Stimulated activated CD4-positive, alpha-beta T cell treated with anti-CD3 and anti-CD28 coated beads, Interleukin-12 subunit alpha, Interleukin-12 subunit beta, amount 100 ng/mL, for 48 hours (primary cell): ENCODE measurements at places on chromosomes 12 and 14.

- DNase-seq = no peak
Measured at GRCh38 chr14:61501714-61502458, 180.5 kb downstream of the PRKCH start.

- no peak for DNase-seq
Measured at GRCh38 chr14:90759370-90760077, 56.7 kb downstream of the TTC7B start.

DNA sequence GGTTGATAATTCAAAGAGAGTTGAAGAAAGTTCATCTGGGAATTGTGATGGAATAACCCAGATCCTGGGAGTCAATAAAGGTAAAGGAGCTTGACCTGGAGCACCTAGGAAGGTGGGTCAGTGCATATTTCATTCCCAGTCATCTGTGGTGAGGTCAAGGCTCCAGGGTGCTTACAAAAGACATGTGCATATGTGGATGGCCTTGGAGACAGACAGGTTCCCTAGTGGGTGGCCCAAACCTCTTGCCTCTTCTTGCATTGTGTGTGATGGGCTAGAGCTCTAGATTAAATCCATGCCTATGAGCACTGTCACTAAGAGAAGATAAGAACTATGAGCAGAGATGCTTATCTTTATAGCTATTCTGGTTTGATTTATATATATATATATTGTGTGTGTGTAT, 75.5 kb upstream of the CISTR start:
- DNase-seq = no peak

- no peak for DNase-seq
Measured at GRCh38 chr12:2039034-2039433, 13.8 kb upstream of the CACNA1C start.

- DNase-seq = no peak
Measured at GRCh38 chr12:109611223-109611622, 37.6 kb downstream of the MVK start.

DNA sequence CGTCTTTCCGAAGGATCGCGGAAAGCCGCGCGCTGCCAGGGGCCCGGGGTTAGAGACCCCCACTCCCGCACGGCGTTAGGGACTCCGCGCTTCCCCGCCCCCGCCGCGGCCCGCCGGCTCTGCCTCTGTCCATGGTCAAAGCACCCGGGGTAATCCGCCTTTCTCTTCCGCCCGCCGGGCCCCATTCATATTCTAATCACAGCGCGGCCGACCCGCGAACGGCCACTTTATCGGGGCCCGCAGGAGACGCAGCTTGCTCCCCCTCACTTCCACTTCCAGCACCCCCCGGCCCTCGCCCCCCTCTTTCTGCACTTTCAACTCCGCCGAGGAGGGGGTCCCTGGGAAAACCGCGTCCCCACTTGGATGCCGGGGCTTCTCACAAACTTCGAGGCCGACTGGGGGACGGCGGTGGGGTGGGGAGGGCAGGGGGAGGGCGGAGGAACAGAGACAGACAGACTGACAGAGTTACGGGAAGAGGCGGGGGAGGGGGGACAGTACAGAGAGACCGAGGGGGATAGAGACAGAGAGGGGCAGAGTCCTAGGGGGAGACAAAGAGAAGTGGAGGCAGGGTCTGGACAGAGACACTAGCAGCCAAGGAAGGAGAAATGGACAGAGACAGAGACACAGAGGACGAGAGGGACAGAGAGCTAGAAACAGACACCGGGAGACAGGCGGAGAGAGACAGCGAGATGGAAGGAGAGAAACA, 1.1 kb upstream of the RFX4 start:
- DNase-seq = no peak

- DNase-seq = no peak
Measured at GRCh38 chr12:3218228-3219171, 141.3 kb downstream of the TSPAN9 start.

DNA sequence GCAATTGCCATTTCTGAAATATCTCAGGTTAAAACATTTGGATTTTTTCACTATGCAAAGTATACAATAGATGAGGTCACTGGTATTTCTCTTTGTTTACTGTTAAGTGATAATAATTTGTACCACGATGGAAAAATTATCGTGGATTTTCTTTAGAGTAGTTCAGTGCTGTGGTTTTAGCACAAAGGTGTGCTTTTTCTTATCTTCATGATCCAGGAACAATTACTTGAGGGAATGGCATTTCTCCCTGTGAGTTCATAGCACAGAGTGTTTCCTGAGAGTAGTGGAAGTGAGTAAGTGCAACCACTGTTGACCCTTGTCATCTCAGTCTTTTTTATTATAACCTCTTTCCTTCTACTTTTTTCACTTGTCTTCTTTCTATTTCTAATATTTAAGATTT, 86.8 kb downstream of the FGD4 start:
- no peak for DNase-seq

DNA sequence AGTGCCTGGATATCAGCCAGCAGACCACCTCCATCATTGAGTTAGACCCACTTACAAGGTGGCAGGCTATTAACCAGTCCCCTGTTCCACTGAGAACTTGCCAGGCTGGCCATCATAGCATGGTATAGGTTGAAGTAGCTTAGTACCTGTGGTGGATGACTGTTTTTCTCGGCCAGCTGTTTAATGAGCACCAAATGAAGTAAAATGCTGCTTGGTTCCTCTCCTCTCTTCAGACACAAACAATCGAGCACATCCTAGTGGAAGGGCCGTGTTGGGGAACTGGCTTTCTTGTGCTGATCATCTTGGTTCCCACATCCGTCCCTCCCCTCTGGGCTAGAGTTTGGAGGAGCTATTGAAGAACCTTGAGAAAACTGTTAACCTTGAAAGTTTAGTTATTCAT, 486.2 kb downstream of the RAD51B start:
- DNase-seq = no peak

DNA sequence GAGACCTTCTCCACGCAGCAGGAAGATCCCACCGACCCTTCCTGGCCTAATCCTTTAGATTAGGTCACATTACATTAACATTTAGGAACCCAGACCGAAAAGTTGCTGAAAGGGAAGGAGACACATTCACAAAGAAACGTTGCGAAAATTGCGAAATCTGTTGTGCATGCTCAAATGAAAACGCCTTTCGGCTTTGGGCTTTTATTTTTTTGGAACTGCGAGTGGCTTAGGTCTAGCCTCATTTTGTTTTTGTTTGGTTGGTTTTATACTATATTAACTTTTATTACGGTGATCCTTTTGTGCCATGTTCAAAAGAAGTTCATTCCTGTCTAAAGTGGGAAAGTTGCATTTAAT, 1.5 kb downstream of the MYF6 start:
- DNase-seq = no peak

DNA sequence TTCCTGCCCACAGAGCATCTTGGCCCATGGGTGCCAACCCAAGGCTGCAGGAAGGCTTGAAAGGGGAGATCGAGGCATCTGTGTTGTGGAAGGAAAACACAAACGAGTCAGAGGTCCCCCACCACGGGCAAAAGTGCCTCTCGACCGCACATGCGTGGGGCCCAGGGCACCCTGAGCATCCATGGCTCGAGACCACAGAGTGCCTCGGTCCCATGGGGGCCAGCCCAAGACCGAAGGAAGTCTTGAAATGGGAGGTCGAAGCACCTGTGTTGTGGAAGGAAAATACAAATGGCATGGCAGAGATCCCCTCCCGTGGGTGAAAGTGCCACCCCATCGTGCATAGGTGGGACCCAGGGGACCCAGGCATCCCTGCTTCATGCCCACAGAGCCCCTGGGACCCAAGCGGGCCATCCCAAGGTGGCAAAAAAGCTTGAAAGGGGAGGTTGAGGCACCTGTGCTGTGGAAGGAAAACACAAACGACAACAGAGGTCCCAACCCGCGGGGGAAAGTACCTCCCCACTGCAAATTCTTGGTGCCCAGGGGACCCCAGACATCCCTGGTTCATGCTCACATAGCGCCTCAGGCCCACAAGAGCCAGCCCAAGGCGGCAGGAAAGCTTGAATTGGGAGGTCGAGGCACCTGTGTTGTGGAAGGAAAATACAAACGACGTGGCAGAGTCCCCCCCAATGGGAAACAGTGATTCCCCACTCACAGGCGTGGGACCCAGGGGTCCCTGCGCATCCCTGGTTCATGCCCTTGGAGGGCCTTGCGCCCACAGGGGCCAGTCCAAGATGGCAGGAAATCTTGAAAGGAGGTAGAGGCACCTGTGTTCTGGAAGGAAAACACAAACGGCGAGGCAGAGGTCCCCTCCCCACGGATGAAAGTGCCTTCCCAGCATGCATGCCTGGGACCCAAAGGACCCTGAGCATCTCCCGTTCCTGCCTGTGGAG, 373.0 kb downstream of the ALG10 start:
- no peak for DNase-seq

GRCh38 chr12:20560935-20561334, 134.2 kb upstream of the SLCO1C1 start:
- DNase-seq = no peak

- DNase-seq = no peak
Measured at GRCh38 chr12:91819132-91819447, 326.6 kb downstream of the BTG1 start.

GRCh38 chr12:111448846-111449790, 43.4 kb downstream of the SH2B3 start:
- no peak for DNase-seq

- no peak for DNase-seq
Measured at GRCh38 chr12:42946871-42947381, 357.4 kb upstream of the PRICKLE1 start.

- DNase-seq = no peak
Measured at GRCh38 chr14:56813143-56813551, 2.9 kb upstream of the OTX2 start.

DNA sequence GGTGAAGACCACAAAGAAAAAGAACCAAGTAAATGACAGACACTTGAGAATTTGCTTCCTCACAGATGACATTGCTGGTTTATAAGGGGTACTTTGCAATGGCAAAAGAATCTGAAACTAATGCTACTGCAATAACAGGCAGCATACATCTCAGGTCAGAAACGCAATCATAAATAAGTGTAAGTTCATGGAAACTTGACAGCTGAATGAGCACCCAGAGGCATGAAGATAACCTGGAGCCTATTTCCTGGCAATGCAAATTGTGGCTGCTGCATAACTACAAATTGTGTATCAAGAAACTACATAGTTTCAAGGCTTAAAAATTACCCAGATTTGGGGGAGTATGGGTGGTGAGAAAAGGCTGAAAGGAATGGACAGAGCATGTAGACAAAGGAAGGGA, 8.5 kb upstream of the MYO1A start:
- DNase-seq = no peak

DNA sequence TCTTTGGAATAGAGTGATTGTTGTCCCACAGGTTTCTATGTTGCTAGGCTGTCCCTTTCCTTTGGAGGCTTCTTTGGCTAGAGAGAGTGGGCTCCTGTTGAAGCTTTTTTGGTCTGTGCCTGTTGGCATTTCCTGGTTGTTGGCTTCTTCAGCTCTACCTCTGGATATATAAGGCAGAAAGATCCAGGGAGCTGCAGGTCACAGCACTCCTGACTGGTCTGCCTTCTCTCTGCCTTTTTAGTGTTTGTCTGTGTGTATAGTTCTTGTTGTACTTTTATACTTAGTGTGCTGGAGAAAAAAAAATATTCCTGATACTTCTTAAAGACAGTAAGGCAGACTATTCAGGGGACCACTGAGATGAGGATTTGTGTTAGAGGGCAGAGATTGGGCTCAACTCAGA, 202.7 kb downstream of the FBXL14 start:
- DNase-seq = no peak

- DNase-seq = no peak
Measured at GRCh38 chr12:115114140-115114539, 430.2 kb upstream of the TBX3 start.

GRCh38 chr14:106843951-106844483, 1317.6 kb downstream of the TMEM121 start:
- no peak for DNase-seq

DNA sequence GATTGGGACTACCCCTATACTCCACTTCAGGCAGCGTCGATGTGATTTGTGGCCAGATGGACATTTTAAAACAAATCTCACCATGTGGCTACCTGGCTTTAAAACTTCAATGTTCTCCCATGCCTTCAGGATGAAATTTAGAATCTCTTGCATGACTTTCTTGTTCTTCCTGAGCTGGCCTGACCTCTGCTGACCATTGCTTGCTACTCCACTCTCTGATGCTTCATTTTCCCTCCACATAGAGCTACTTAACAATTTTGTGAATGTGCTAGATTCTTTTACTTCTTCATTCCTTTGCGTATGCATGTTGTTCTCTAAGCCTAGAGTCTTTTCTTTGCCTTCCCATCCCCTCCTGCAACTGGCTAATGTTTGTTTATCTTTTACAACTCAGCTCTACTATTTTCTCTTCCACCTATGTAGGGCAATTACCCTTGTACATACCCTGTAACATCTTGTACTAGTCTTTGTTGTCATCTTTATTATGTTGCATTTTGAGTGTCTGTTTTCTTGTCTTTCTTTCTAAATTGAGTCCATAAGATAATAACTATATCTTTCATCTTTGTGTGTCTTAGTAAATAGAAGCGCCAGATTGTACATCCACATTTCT, 41.2 kb downstream of the YLPM1 start:
- DNase-seq = no peak

DNA sequence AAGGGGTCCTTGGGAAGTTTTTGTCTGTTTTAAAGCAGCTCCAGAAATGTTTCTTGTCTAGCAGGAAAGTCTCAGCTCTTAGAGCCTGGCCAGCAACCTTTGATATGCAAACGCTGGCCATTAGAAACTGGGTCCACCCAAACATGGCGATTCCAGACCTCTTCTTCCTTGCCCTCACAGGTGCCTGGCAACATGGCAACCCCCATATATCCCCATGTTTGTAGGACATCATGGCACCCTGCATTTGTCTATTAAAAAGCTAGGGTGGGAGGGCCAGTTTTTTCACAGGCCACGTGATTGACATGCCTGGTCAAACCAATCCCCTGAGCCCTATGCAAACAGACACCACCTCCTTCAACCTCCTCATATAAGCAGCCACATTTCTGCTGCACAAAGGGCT, 848.7 kb upstream of the FOXG1 start:
- no peak for DNase-seq

DNA sequence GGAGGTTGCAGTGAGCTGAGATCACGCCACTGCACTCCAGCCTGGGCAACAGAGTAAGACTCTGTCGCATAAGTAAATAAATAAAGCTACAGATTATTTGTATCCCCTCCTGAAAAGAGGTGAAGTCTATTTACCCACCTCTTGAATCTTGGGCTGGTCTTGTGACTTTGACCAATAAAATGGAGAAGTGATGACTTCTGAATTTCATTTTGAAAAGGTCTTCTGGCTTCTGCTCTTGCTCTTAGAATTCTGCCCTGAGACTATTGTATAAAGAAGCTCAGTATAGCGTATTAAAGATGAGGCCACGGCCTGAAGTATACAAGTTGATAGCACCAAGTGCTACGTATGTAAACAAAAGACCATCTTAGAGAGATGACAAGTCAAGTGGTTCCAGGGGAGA, 88.3 kb upstream of the AMN1 start:
- DNase-seq = no peak

DNA sequence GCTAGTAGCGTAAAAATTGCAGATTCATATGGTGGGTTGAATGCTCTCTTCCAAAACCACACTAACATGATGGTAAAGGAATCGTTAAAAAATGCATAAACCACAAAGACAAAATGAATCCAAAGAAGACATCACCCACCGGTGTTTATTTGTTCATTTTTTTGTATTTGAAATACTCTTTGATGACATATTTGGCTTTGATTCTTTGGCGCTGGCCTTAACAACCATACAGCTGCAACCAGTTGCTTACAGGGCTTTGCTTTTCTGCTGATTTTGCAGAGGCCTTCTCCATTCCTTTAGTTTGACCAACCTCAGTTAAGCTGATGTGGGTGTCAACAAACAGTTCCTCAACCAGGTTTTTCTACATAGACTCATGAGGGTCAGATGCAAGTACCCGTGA, 103.5 kb downstream of the CACNA1C start:
- DNase-seq = no peak
